ENCODE measurements at places on chromosomes 12 and 14.

- DNase-seq: no peak
Observed at GRCh38 chr12:108117163-108117849, 11.8 kb upstream of the WSCD2 start.

DNA sequence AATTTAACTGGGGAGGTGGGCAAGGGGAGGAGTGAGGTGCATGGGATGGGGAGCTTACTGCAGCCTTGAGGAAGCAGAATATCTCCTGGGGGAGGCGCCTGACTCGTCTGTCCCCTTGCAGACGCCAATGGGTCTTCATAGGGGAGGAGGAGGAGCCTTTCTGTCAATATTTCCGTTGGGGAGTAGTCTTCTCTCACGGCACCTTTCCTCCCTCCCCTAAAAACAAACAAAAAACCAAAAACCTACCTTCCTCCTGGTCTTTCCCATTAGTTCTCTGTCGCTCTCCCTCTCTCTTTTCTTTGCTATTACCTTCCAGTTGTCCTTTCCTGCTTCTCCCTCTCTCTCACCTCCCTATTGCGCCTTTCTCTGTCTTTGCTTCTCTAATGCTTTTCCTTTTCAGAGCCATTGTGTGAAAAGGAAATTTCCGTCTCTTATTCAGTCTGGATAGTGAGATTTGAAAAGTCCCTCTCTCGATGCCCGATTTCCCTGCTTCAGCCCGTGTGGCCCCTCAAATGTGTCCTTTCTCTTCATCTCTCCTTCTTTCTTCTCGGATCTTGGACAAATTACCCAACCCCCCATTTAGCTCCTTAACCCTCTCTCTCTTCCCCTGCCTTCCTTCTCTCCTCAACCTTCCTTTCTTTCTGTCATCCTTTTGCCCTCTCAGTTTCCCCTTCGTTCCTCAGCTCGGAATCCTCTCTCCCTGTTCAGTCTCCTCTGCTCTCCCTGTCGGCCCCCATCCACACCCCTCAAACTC is 5.9 kb downstream of the GPR84 start:
- DNase-seq: no peak

DNA sequence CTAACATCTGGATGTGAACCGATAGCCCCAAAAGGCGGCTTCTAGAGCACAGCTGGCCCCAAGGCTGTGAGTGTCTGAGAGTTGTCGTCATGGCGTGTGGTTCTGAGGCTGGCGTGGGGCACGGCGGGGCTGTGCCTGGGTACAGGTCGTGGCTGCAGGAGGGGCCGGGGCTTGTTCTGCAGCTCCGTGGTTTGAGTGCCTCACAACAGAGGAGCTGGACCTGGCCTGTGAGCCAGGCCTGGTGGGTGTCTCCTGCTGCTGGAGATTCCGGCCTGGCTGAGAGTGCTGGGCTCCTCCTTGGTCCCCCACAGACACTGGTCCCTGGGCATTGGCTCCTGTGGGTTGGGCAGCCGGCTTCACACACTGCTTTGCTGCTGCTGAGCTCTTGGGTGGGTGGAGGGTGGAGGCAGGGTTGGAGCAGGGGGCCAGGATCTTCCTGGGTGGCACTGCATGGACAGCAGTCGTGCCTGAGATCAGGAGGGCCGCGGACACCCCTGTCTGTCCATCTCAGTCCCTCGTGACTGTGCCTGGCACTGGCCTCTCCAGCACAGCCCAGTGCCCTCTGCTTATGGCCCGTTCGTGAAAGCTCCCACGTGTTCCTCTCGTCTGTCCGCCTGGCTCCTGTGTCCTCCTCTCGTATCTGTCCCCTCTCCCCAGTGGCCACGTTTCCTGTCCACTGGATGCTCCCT is 31.8 kb upstream of the TEX22 start:
- no peak for DNase-seq

DNA sequence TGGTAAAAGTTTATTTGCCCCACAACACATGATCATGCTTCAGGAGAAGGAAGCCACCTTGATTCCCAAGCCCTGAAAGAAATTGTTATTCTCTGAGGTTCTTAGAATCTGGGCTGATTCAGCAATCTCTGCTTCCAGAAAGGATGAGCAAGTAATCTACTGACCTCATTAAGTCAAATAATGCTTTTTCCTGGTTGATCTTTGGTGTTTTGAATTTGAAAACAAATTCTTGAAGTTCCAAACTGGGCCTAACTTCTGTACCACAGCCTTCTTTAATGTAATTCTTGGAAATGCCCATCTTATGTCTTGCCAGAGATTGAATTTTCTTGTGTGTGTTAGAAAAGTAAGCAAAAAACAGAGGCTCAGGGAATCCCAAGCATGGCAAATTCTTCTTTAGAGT is 319.2 kb upstream of the DDHD1 start:
- no peak for DNase-seq

DNA sequence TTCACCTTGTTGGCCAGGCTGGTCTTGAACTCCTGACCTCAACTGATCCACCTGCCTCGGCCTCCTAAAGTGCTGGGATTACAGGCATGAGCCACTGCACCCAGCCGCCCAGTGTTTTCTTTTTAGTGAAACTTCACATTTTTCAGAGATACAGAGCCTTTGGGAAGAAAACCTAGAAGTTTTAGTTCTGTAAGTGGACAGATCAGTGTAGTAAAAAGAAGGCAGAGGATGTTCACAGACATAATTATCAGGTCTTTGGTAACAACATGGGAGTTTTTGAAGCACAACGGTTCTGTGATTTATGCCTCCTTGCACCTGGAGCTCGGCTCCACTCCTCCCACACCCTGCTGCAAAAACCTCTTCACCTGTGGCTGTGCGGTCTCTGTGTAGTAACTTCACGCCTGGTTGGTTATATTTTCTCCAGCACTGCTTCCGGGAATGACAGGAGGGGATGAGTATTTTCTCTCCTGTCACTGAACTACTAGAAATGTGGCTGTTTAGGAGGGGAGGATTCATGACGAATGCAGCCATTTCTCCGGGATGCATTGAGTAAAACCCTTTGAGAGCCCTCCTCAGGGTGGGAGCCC is 67.0 kb downstream of the ARF6 start:
- no peak for DNase-seq

DNA sequence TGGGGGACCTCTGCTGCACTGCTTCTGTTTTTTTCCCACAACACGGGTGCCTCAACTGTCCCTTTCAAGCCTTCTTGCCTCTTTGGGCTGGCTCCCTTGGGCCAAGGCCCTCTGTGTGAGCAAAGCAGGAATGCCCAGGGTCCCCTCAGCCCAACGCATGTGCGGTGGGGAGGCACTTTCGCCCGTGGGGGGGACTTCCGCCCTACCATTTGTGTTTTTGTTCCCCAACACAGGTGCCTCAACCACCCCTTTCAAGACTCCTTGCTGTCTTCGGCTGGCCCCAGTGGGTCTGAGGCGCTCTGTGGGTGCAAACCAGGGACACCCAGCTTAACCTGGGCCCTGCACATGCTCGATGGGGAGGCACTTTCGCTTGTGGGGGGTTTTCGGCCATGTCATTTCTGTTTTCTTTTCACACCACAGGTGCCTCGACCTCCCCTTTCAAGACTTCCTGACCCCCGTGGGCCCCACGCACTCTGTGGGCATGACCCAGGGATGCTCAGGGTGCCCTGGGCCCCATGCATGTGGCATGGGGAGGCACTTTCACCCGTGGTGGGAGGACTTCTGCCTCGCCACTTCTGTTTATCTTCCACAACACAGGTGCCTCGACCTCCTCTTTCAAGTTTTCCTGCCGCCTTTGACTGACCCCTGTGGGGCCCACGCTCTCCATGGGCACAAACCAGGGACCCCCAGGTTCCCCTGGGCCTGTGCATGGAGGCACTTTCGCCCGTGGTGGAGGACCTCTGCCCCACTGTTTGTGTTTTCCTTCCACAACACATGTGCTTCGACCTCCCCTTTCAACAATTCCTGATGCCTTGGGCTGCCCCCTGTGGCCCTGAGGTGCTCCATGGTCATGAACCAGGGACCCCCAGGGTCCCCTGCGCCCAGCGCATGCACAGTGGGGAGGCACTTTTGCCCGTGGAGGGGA is 365.7 kb downstream of the ALG10 start:
- no peak for DNase-seq

Data from fibroblast of skin of scalp (primary cell).